ENCODE measurements at places on chromosomes 11 and 22.

DNA sequence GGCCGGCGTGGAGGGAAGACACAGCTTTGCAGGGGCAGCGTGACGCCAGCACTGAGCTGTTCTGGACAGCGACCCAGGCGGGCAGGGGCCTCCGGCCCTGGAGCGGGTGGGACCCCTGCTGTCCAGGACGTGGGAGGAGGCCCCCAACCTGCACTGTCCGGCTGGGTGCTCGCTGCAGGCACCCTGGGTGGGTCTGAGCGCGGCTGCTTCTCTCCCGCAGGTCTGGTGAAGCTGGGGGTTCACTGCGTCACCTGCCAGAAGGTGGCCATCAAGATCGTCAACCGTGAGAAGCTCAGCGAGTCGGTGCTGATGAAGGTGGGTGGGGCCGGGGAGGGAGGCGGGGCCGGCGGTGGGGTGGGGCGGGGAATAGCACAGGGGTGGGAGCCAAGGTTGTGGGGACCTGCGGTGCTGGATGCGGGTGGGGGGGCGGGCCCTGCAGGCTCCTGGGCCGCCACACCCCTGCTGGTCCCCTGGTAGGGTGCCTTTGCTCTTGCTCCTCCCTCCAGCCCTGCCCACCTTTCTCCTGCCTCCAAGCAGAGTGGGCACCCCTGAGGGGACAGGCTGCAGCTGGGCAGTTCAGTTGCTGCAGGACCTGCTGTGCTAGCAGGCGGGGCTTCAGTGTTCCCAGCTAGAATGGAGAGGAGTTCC is 46.2 kb downstream of the BRSK2 start:
- peak; percentile 46 for DNase-seq

GRCh38 chr11:69257134-69257533 is 36.8 kb upstream of the MYEOV start:
- no peak for DNase-seq

DNA sequence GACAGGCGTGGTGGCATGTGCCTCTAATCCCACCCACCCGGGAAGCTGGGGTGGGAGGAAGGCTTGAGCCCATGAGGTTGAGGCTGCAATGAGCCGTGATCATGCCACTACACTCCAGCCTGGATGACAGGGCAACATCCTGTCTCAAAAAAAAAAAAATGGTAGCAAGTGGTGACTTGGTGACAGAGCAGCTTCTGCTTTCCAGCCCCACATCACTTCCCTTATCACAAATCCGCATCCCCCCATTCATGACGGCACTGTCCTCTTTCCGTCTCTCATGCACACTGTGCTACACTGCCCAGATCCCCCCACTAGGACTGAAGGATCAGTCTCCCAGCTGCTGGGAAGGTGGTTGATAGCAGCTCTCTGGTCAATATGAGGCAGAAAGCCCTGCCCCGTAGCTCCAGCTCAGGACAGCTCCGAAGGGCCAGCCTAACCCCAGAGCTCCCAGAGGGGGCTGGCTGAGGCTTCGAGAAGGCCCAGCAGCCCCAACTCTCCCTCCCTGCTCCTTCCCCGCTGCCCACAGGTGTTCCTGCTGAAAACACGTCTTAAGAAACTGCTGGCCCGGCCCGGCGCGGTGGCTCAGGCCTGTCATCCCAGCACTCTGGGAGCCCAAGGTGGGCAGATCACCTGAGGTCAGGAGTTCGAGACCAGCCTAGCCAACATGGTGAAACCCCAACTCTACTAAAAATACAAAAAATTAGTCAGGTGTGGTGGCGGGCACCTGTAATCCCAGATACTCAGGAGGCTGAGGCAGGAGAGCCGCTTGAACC is 15.9 kb downstream of the PGA5 start:
- peak; percentile 76 for DNase-seq

DNA sequence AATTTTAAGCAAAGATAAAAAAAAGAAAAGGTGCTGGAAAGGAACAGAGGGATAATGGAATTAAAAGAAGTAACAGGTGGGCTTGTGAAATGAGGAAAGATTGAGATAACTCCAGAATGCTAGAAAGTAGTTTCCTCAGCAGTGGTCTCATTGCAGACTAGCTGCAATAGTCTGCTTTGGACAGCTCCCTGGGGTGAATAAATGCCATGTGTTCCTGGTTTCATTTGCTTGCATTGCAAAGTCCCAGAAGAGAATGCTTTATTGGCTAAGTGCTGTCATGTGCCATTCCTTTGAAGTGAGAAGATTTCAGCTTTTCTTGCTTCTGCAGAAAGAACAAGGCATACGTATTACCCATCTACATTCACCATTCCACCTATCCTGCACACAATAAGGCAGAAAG is 478.8 kb upstream of the RAG2 start:
- no peak for DNase-seq

DNA sequence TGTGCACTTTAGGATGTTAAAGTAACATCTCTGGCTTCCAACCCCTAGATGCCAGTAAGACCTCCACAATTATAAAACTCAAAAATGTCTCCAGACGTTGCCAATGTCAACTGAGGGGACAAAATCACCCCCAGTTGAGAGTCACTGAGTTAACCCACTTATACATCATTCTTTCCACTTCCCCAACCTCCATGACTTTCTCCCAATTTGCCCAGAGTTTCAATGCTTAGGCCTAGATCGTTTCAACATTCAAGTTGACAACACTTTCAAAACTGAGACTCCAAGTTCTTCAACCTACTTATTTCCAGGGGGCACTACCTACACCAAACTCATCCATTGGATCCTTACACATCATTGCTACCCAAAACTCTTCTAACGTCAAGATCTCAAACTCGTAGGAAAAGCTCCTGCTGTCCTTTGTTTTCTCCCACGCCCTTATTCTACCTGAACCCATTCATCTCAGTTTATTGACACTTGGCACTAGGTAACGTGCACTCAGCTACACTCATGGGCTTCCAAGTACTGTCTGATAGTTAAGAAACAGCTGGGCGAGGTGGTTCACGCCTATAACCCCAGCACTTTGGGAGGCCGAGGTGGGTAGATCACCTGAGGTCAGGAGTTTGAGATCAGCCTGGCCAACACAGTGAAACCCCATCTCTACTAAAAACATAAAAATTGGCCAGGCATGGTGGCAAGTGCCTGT is 24.5 kb downstream of the RBFOX2 start:
- DNase-seq, result no peak
